AG20443 (cell line): ENCODE measurements at places on chromosomes 5 and 9.

DNA sequence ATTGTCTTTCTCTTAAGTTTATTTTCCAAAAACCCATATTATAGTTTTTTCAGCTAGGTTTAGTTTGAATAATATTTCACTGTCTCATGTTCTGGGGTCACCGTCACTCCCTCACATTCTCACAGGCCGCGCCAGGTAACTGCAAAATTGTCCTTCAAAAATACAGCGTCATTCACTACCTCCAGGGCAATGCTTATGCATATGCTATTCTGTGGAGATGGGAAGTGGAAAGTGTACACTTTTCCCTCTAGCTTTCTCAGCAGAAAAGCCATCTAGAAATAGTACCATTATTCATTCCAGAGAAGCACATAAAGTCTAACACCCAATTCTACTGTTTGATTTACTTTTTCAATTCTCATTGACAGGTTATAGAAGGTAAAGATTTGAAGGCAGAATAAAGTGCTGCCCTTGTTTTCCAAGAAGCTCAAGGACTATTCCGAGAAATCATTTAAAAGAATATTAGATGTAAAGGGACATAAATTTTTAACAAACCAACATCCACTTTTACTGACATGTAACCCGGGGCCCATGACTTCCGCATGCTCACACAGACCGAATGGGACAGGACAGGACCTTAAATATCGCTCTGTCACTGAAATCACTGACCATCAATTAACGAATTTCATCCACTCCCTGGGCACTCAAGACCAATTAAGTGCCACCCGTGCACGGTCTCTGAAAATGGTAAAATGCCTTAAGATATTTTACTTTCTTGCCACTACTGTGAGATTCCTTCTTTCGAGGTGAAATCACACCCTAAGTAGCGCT lies 720 bp downstream of the NUDT12 start:
- no peak for DNase-seq

DNA sequence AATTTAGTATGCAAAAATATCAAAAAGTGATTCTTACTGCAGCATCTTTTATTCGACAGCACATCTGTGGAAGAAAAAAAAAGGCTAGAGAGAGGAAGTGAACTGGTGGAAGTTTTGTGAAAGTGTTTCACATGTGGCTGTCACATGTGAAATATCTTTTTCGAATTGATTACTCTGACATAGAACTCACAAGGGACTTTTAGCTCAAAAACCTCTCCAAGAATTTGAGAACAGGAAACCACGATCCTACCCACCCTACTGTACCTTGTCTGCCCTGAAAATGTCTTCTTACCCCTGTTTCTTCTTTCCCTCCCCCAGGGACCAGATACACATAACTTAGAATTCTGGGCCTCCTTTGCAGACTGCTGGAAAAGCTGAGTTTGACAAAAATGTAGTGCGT lies 106.5 kb upstream of the PRRC1 start:
- no peak for DNase-seq

DNA sequence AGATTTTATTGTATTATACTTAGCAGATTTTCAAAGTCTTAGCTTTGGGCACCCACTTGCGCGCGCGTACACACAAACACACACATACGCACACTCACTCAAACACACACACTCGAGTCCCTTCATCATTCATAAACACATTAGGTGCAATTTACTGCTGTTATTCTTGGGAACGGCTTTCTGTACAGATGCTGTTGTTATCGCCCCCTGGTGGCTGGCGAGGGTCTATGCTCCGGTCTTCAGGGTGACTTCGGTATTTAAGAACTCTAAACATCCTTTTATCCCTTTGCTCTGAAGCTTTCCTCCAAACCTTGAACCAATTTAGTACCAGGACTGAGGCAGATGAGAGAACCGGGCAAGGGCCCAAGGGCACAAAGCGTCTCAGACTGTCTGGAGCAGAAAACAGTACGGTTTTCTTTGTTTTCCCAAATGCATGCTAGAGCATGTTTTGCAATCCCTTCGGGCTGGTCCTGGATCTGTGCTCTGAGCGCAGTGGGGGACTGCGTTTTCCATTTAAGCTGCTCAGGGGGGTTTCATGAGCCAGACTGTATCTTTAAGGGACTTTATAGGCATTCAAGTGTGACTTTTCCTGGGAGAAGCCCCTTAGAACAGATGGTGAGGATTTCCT lies 1.7 kb upstream of the SLIT3 start:
- peak; percentile 79 for DNase-seq

DNA sequence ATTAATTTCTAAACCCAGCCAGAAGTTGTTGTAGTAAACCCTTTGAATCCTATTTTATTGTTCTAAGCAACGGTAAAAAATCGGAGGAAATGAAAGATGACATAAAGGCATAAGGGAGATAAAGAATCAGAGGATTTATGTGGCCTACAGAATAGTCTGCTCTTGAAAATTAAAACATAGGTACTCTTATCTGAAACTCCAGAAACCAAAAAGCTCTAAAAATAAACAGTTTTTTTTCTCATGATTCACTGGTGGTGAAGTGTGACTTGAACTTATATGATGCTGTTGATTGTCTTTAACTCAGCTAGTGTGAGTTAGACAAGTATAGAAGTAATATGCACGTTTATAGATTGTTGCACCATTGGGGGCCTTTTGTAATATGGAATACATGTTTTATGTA lies 80.3 kb downstream of the HSD17B4 start:
- DNase-seq, result no peak

- DNase-seq, result no peak
Observed at GRCh38 chr9:23413541-23413940, 412.5 kb downstream of the ELAVL2 start.

DNA sequence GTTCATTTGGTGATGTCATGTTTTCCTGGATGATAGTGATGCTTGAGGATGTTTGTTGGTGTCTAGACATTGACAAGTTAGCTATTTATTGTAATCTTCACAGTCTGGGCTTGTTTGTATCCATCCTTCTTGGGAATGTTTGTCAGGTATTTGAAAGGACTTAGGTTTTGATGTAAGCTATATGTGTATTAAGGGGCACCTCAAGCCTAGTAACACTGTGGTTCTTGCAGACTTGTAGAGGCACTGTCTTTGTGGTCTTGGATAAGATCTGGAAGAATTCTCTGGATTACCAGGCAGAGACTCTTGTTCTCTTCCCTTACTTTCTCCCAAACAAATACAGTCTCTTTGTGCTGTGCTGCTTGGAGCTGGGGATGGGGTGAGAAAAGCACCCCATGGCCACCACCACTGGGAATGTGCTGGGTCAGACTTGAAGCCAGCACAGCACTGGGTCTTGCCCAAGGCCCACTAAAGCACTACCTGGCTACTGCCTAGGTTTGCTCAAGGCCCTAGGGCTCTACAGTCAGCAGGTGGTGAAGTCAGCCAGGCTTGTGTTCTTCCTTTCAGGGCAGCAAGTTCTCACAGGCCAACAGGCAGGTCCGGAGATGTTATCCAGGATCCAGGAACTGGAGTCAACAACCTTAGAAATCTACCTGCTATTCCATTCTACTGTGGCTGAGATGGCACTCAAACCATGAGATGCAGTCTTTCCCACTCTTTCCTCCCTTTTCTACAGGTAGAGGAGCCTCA lies 49.3 kb upstream of the GNA14 start:
- DNase-seq, result no peak

DNA sequence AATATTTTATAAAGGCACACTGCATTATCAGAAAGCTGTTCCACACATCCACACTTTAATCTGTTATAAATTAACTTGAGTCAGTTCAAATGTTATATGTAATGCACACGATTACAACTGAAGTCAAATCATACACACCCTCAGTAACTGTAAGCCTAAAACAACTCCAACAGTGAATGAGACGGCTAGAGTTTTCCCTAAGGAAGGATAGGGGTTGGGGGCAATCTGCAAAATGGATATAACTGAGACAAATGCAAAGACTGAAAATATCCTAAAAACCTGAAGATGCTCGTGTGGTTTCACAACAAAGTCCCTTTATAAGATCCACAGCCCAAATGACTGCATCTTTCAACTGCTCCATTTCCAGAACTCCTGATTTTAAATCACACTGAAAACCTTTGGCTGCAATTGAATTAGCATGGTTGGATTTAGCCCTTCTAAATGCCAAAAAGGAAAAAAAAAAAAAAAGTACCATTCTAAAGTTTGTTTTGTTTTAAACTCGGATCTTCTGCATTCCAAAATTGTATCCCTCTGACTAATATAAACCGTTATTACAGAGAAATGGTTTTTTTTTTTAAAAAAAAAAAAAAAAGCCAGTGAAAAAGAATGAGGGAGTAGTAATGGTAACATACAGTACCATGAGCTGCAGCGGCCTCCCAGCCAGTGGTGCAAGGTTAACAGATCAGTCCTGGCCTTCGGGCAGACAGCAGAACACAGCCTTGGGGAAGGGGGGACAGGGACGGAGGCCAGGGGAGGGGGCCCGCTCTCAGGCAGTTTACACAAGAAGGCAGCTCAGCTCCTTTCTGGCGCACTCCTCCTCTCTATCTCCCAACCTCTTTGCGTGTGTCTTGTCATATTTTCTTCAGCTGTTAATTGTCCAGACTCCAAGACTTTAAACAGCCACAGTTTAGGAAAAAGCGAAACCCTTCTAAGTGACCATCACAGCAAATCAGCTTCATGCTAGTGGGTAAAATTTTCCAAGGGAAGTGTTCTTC lies 166.1 kb downstream of the BNC2 start:
- peak; percentile 55 for DNase-seq

DNA sequence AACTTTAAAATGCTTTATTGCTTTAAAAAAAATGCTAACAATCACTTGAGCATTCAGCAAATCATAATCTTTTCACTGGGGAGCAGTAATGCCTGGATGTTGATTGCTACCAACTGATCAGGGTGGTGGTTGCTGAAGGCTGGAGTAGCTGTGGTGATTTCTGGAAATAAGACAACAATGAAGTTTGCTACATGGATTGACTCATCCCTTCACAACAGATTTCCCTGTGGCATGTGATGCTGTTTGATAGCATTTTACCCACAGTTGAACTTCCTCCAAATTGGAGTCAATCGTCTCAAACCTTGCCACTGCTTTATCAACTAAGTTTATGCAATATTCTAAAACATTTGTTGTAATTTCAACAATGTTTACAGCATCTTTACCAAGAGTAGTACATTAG lies 83.3 kb downstream of the MLLT3 start:
- peak; percentile 23 for DNase-seq

GRCh38 chr5:82355053-82355452 lies 76.9 kb upstream of the RPS23 start:
- no peak for DNase-seq

- DNase-seq, result no peak
Observed at GRCh38 chr5:30502277-30502676, 691.2 kb upstream of the CDH6 start.
